AG20443 (cell line): ENCODE measurements at places on chromosomes 2 and 18.

DNA sequence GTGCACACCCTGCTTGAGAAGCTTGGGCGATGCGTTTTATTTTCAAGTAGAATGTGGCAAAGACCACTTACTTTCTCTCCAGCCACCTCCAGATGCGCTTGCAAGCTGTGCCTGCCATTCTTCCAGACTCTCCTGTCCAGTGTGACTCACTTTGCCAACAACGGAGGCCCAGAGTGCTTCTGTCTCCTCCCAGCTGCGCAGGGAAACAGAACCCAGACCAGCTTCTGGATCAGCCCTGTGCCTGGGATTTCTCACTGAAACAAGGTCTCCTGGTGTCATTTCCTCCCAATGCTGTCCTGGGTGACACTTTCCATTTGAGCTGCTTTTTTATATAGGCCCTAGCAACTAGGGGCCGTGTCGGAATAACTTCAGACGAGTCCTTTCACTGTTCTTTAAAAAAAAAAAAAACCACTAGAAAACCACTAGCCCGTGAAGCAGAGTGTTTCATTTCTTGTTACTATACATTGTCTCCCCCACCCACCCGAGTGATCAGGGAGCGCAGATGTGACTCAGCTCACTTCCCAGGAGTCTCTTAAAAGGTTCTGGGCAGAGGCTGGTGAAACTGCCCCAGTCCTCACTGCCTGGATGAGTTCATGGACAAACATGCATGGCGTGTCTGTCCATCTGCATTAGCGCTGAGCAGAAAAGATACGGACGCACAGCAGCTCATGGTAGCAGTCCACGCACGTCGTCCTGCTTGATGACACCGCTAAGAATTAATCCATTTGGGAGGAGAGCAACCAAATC, 25.3 kb upstream of the RPL31 start:
- DNase-seq, result no peak

DNA sequence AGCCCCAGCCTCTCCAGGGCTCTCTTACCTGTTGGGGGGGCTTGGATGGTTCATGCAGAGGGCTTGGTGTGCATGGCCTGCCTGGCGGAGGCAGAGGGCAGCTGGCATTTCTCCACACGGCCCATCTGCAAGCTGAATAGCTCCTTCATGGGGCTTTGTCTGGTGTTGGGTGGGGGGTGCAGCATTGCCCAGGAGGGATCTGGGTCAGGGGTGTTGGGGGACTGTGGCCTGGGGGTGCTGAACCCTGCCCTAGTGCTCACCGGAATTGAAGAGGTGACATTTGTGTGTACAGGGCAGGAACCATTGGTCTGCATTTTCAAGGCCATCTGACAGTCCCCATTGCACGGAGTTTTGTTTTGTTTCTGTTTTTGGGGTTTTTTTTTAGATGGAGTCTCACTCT, 58.8 kb upstream of the HAAO start:
- DNase-seq, result no peak

- DNase-seq, result peak; percentile 28
Measured at GRCh38 chr18:64017870-64018269, 48.0 kb downstream of the SERPINB8 start.

DNA sequence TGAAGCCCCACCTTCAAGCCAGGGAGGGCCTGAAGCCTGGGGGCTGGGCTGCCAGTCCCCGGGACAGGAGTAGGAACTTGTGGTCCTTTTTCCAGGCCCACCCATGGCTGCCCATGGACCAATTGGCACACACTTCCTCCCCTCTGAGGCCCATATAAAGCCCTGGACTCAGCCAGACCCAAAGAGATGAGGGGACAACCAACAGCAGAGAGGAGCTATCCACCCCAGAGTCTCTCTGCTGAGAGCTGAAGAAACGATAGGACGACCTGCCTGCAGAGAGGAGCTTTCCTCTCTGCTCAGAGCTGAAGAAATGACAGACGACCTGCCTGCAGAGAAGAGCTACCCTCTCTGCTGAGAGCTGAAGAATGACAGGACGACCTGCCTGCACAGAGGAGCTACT, 43.8 kb upstream of the PEX13 start:
- no peak for DNase-seq

DNA sequence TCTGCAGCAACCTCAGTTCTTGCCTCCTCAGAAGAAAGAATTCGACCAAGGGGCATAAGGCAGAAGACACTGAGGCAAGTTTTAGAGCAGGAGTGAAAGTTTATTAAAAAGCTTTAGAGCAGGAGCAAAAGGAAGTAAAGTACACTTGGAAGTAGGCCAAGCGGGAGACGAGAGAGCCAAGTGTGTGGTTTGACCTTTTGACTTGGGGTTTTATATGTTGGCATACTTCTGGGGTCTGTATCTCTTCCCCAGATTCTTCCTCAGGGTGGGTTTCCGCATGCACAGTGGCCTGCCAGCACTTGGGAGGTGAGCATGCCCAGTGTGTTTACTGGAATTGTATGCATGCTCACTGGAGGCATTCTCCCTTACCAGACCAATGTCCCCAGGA, 59.3 kb upstream of the ANKRD44 start:
- DNase-seq, result no peak

DNA sequence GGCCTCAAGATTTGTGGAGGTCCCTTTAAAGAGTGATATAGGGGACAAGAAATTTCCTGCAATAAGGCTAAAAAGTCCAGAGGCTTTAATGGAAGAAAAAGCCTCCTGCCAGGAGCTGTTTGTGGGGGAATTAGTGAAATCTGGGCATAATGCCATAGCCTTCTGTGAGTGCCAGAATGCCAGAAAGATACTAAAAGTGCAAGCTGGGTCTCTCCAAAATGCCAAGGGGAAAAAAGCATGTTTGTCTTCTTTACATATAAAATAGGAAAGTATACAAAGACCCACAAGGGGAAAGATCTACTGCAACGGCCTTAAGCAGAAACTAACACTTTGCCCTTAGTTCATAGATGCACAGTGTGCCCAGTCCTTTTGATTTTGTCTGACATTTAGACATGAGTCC, 647.7 kb upstream of the ZNF804A start:
- DNase-seq, result no peak

DNA sequence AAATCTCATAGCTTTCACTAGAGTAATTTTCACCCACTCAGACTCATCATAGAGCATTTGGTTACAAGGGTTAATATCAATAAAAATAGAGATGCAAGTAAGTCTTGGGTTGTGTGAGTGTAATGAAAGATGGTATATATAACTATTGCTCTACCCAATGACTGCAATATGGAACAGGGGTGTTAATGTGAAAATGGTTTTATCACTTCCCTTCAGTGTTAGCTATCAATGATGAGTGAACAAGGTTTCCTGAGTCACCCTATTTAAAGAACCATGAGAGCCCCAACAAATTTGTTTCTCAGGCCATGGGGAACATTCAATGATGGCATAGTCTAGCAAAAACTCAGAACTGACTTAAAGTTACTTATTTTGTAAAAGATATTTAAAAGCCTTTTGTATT, 1133.6 kb upstream of the ZEB2 start:
- no peak for DNase-seq

DNA sequence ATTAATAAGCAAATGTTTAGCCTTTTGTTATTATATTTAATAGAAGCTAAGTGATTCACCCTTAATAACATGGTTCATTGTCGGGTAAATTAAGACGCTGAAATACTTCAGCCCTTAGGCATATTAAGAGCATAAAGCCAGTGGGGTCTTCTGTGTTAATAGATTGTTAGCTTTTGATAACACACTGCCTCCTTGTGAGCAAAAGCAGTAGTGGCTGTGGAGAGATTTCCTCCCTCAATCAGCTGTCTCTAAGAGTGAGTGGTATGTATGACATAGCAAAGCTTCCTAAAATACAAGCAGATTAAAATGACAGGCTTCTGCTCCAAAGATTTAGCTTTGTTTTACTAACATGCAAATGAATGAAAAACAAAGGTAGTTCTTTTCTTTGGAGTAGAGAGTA, 143.7 kb upstream of the SYT4 start:
- no peak for DNase-seq

DNA sequence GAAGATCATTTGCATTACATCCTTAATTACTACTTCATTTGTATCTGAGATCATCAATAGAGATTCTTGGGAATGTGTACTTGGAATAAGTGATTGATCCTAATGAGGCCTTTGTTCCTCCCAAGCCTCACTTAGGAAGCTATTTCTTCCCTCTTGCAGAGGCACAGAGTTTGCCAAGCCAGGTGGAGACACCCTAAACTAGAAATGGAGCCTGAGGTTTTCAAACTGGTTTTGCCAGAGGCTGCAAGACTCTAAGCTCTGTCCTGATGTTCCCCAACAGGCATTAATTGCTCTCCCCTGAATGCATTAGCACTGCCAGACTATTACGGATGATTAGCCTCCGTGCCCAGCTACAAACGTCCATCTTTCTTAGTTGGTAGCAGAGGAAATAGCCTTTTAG, 125.2 kb upstream of the LGALSL start:
- DNase-seq, result no peak

- DNase-seq, result no peak
Measured at GRCh38 chr2:147388217-147388616, 456.6 kb upstream of the ACVR2A start.

DNA sequence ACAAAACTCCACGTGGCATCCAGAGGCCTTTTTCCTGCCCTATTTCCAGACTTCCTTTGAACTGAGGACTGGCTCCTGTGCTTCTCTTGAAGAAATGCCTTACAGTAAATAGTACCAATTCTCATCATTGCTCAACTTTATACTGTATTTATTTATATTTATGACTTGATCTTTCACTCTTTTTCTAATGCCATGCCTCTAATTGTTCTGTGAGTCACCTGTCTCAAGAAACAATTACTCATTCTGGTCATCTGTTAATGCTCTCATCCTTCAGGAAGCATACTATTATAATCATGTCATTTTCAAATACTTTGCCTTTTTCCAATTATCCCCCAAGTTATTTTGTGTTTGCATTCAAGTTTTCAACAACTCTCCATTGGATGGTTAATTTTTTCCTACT, 85.9 kb downstream of the DCDC2C start:
- no peak for DNase-seq

DNA sequence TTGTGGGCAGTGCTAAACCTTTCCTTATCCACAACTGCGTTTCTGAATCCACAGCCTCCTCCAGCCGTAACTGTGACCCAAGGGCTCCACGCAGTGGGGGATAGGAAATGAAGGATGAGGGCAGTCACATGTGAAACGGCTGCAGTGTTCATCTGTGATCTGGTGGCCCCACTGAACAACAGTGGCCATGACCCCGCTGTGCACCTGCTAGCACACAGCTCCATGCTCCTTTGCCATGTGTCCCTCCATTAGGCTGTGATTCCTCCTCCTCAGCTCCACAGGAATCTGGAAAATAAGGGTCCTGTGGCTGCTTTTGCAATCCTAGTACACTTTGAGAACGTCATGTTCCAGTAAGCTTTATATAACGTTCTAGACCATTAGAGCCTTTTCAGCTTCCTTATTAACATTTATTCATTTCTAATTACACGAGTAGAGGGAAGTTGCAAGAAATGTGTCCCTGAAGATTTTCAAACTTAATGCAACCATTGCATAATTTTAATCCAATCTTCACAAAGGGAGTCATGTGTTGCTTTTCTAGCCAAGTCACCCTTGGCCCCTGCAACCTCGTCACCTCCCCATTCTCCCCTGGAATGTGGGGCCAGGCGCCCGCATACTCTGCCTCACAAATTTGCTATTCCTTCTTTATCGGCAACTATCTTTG, 7.1 kb upstream of the NAPG start:
- peak; percentile 73 for DNase-seq

- no peak for DNase-seq
Measured at GRCh38 chr2:129756276-129756675, 223.2 kb upstream of the RAB6C start.

DNA sequence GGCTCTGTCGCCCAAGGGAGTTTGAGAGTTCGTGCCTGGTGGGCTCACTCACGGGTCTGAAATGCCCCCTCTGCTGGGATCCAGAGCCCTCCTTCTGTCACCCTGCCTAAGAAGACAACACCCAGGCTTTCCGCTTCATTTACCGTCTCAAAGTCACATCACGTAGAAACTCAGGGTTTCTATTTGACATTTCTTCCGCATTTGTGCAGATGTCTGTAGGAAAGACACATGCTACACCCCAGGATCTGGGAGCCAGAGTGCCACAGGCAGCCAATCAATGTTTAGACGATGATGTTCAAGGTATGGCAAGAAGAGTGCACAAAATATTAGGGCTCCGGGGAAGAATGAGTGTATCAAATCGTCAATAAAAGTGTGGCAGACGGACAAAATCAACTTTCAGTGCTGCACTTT, 24.4 kb upstream of the ACKR3 start:
- no peak for DNase-seq

- DNase-seq, result peak; percentile 72
Measured at GRCh38 chr2:206160125-206160806, 571 bp downstream of the EEF1B2 start.

DNA sequence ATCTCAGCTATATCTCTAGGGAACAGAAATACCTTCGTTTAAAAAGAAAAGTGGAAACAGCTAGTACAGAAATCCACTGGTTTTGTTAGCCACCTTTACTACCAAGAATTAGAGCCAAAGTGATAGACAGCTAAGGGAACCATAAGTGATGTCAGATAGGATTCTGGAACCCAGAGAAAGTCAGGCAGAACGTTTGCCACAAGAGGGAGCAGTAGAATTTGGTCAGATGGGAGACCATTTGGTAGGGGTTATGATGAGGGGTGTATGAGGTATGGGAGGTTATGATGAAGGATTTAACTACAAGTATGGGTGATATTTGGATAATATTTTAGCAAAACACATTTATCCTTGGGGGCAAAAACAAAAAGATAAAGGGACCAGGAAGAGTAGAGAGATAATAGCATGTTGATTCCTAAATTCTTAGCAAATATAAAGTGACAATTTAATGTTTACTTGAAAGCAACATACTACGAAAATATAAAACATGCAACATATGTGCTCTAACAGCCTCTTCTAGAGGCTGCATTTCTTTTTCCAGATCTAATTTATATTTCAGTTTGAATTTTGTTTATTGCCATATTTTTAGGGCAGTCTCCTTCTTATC, 3.3 kb downstream of the SLC8A1 start:
- no peak for DNase-seq

- peak; percentile 50 for DNase-seq
Measured at GRCh38 chr2:98149333-98149697, 62.3 kb downstream of the VWA3B start.

DNA sequence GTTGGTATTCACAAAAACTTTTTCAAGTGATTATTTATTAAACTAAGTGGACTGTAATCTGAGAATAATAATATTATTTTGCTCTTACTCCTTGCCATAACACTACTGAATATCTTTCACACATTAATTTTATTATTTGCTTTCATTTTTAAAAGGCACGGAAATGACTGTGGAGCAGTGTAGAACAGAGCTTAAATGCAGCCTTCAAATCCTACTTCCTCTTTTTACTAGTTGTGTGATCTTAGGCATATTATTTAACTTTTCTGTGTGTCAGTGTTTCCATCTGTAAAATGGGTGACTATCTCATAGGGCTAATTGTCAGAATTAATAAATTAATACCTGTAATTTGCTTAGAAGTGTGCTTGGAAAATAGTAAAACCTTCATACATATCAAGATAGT, 55.5 kb upstream of the SLC8A1 start:
- DNase-seq, result no peak

DNA sequence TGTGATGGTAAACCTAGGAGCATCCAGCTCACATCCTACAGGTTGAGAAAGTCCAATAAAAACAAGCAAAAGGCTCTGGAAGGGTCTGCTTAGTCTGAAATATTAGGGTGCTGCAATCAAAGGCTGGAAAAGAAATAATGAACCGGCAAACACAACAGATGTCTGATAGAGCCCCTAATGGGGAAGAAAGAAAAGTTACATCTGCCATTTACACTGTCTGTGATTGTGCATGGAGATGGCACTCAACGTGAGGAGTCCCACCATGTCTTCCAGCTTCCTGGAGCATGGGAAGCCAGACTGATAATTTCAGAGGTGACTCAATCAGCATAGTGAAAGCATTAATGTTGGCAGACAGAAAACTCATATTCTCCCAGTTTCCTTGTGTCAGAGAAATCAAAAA, 307.8 kb downstream of the EPHA4 start:
- no peak for DNase-seq
